ENCODE measurements at places on chromosomes 12 and 14.
A peak's percentile ranks its signal among the peaks of the same experiment; 100 is the strongest.

DNA sequence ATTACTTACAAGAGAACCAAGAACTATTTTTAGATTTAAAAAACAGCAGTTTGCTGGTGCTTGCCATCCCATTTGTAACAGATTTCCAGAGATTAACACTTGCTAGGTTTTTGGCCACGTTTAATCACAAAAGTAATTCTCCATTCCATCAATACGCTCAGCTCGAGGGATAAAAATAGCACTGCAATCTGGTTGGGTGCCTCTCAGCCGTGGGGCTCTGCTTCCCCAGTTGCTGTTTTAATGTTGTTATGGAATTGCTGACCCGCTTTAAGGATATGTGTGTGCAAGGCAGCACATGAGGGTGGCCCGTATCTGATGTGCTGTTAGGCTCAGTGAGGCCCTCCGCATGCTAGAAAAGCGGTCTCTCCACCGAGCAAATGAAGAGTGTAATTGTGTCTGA is 222.2 kb upstream of the TMEM260 start:
- no peak for DNase-seq

DNA sequence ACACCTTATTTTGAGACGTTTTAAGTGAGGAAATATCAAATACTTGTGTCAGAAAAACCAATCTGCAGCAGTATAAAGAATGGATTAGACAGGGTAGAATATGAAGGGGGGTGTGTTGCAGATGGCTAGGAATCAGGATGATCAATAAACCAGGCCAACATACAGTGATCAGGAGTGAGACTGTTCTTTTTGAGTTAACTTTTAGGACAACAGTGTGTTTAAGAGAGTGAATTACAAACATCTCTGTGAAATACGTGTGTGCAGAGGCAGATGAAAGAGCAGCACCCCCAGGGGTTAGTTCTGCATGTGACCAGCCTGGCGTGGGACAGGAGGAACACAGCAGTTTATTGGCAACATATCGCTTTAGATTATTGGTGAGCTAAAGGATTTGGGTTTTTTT is 10.6 kb upstream of the NRDE2 start:
- no peak for DNase-seq

DNA sequence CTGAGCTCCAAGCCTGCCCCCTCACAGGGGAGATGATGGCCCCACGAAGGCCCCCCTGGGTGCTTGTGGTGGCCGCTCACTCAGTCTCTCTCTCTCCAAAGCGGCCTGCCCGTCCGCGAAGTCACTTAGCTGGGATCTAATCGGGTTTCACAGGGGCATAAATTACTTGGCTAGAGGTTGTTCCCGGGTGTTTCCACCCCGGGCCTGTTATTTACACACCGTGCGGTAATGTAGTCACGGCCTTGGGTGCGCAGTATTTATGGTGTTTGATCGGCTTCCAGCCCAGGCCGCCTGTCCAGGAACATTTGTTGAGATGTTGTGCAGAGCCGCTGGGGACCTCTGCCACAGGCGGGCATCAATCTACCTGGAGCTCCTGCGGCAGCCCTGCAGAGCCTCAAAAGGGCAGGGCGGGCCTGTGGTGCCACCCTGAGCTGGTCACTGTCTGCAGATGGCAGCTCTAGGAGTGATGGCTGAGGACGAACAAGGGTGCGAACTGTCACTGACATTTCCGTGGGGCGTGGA is 91.2 kb downstream of the KIF26A start:
- no peak for DNase-seq

DNA sequence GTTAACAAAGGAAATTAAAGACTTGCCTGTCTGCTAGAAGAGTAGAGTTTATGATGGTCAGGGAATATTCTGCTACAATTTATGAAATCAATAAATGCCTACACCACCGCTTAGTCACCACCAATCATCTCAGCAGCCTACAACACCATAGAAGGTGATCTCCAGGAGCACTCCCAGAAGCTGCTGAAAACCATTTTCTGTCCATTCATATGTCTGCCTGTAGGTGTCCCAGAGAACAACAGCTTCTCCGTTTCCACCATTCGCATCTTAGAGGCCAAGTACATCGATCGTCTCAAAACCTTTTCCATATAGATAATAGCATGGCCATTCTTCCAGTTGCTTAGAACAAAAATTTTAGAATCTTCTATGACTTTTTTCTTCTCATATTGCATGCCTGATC is 303.4 kb downstream of the KCNC2 start:
- DNase-seq = no peak

DNA sequence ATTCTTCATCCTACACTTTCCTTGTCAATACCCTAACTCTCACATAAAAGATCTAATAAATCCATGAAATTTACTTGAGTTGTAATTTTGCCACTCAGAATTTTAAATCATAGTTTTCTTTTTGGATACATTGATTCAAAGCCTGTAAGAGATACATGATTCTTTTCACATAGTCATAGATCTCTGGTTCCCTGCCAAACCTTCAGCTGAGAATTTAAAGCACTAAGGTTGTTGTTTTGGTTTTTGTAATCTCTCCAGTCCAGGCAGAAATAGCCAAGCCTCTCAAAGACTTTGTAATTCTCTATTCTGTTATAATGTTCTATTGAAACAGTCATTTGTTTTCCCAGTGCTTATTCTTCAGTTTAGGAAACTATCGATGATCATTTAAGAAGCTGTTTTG is 273.9 kb downstream of the TRHDE start:
- peak; percentile 73 for DNase-seq

GRCh38 chr12:81450920-81451739 is 308.0 kb downstream of the PPFIA2 start:
- DNase-seq = peak; percentile 54

DNA sequence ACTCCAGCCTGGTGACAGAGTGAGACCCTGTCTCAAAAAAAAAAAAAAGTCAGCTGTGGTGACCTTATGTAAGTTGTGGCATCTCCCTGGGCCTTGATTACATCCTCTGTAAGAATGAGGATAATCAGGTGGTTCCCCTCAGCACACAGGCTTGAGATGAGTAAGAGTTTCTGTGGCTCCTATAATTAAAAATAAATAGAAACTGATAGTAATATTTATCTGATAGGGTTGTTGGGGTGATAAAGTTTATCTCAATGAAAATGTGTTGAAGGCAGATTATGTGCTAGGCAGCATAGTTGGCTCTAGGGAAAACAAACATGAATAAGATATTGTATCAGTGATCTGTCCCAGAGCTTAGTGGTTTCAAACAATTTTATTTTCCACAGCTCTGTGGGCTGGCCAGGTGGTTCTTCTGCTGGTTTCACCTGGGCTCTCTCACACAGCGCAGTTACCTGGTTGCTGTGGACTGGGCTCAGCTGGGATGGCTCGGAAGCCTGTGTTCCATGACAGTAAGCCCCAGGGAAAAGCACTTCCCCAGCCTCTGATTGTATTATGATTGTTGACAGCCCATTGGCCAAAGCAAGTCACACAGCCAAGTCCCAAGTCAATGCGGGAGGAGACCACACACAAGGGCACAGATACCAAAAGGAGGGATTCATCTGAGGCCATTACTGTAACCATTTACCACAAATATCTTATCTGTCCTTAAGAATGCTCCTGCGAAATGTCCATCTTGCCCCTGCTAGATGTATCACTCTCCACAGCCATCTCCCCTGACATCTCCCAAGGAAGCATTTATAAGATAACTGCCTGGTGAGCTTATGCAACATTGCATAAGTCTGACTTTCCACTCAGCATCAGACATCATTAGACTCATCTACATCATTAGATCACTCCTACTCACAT is 151.7 kb downstream of the NUAK1 start:
- peak; percentile 95 for DNase-seq

- DNase-seq = no peak
Observed at GRCh38 chr14:80946797-80947196, 5.3 kb upstream of the CEP128 start.

- DNase-seq = no peak
Observed at GRCh38 chr12:119949594-119949993, 39.4 kb upstream of the BICDL1 start.

GRCh38 chr12:96425321-96425720 is 25.1 kb upstream of the CDK17 start:
- peak; percentile 97 for DNase-seq

DNA sequence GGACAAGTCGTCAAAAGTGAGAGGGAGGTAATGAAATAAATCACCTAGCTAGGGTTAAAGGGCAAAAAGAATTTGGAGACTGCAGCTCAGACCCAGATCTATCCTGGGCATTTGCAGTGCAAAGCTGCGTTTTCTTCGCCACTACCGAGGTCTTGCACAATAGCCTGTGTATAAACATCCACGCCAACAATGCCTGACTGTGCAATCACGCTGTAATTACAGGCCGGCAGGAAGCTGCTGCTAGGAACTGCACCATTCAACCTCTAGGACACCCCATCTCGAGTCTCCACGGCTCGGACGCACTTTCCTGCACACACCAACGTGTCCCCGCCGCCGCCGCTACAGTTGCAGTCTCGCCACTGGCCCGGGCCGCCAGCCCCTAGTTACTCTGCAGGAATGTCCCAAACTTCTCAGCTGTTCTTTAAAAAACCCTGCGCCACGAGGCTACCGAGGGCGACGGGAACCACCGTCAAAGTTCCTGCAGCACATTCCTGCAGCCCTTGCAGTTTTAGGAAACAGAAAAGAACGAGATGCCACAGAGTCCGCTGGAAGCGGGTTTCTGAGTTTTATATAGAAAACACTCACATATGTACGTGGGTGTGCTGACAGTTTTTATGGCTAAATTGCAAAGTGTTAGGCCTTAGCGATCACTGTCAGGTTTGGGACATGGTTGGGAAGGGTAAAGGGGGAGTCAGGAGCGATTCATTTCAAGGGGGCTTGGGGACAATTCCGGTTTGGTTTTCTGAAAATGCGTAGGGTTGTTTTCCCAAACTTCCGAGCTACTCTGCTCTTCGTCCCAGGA is 65.6 kb upstream of the PTGR2 start:
- DNase-seq = peak; percentile 96

DNA sequence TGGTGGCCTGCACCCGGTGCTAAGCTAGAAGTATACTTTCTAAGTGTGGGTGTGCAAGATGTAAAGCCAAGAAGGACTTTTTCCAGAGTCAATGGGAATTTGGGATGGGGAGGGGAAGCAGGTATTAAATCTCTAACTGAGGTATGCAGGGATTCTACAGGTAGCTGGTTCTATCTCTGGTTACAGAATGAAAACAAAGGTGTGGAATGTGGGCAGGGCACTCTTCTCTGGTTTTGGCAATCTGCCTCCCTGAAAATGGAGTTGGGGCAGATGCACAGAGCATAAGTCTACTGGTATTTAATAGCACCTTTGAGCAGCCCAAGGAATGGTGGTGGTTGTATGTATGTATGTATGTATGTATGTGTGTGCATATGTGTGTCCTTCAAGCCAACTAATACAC is 66.7 kb upstream of the PPP1R12A start:
- DNase-seq = no peak

DNA sequence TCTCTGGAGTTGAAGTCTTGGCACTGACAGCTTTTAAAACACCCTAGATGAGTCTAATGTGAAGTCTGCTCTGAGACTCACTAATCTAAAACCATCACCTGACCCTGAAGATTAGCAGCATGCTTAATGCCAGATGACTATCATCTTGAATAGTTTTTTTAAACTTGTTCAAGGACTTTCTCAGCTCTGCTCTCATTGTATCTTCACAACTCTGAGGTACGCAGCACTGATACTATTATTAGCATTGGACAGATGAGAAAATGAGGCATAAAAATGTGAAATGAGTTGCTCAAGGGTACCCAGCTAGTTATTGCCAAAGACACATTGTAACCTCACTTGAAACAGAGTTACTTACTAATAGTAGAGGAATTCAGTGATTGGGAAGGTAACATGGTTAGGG is 4.8 kb downstream of the SLC38A1 start:
- DNase-seq = peak; percentile 73

DNA sequence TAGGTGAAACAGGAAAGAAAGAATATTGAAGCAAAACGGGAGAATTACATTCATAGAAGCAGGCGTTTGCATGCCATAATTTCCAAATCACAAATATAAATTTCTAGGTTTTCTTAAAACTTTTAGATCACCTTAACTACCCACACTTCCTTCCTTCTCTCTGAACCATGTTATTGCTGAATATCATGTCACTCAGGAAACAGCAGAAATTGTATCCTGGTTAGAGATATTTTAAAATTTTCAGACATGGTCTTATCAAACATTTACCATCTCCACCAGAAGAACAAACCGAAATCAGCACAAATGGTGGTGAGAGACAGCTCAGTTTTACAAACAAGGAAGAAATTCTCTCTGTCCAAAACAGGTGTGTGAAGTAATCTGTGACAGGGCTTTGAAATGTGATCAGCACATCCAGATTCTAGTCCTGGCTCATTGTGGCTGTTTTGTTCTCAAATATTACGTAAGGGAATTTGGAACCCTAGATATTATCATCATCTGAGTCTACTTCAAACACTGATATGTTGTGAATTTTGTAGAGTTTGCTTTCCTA is 16.3 kb downstream of the TESPA1 start:
- no peak for DNase-seq

- peak; percentile 76 for DNase-seq
Observed at GRCh38 chr12:122886851-122887818, 8.8 kb downstream of the VPS37B start.

GRCh38 chr12:56932146-56932545 is 2.1 kb downstream of the SDR9C7 start:
- no peak for DNase-seq

DNA sequence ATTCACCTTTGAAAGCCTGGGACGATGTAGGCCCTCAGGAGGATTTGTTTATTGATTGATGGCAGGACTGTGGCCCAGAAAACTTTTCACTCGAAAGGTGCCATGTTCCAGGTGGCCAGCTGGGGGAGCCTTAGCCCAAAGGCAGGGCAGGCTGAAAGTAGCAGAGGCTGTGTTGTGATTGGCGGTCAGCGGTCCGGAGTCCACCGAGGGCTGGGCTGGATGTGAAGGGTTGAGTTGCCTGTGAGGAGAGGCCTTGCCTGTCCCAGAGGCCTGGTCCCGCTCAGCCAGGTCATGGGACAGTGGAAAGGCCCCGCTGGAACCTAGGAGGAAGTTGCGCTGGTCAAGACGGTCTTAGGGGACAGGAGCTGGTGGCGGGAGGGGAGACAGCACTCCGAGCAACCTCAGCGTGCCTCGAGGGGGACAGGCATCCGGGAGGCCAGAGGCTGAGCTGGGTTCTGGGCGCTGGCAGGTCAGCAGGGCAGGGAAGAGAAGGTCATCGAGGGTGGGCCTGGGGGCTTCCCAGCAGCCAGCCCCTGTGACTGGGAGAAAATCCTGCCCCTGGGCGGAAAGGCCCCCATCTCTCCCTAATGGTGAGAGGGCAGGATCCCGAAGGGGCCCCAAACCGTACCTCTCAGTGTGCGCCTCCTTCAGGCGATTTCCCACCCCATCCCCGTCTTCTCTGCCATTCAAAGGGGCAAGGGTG is 26.3 kb downstream of the CMA1 start:
- DNase-seq = peak; percentile 8

GRCh38 chr12:5473076-5473782 is 41.3 kb downstream of the NTF3 start:
- DNase-seq = peak; percentile 61

DNA sequence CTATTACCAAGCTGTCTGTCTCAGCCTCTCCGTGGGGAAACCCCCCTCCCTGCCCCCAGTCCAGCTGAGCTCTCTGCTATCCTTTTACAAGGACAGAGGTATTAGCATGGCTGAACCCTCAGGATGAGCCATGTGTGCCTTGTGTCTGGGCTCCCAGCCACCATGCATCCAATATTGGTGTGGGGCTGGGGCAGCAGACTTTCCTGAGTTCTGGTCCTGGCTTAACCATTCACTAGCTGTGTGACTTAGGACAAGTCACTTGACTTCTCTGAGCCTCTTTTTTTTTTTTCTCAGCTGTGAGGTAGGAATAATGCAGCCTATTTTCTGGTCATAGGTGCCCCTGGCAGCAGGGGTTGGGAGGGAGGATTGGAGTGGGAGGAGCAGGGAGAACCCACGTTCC is 17.1 kb upstream of the CYP46A1 start:
- no peak for DNase-seq
